ENCODE measurements at places on chromosomes 16 and 17.
A peak's percentile ranks its signal among the peaks of the same experiment; 100 is the strongest.

DNA sequence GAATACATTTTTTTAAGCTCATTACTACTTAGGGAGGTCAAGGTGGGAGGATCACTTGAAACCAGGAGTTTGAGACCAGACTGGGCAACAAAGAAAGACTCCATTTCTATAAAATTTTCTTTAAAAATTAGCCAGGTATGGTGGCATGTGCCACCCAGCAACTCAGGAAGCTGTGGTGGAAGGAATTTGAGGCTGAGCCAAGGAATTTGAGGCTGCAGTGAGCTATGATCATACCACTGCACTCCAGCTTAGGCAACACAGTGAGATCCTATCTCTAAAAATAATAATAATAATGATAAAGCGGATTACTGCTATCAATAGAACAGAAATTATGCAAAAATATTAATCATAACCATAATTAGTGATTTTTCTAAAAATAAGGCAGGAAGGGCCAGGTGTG is 170.3 kb downstream of the COPRS start:
- DNase-seq, result no peak

DNA sequence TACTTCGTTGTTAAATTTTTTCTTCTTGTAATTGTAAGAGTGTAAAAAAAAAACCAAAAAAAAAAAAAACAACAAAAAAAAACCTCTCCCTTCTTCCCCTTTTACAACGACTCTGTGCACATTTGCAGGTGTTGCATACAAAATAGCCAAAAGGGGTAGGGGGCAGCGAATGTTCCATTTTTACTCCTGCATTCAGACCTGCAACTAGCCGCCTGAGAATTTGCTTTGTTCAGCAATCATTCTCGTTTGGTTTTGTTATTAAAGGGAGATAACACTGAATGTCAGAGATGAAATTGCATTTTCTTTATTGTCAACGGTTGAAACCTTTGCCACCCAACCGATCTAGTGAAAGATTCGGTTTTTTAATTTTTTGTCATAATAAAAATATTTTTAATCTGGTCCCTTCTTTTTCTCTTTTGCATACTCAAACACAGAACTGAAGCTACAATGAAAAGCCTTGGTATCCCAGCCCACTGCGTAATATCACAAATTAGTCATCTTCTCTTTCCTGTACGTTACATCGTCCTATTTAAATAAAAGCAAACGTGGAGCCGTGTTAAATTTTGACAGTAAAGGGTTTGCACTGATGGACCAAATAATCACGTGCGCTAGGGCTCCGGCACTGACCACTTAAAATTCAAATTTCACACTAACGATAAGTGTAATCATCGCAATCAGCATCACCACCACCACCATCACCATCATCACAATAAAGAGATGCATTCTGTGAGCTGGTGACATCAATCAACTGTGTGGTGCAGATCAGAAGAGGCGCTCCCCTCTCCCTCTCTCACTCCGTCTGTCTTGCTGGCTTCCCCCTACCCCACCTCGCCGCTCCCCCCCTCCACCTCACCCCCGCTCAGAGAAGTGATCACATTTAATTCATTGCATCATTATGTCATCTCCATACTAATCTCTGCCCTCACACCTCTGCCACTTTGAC is 406.2 kb upstream of the PSMD7 start:
- DNase-seq, result no peak

GRCh38 chr16:48879223-48880122 is 269.5 kb upstream of the N4BP1 start:
- DNase-seq, result no peak

- DNase-seq, result no peak
Observed at GRCh38 chr16:2952679-2953078, 11.4 kb upstream of the KREMEN2 start.

GRCh38 chr16:89409161-89409711 is 81.1 kb downstream of the ANKRD11 start:
- peak; percentile 67 for DNase-seq

GRCh38 chr17:30113213-30113612 is 3.4 kb upstream of the NSRP1 start:
- no peak for DNase-seq

DNA sequence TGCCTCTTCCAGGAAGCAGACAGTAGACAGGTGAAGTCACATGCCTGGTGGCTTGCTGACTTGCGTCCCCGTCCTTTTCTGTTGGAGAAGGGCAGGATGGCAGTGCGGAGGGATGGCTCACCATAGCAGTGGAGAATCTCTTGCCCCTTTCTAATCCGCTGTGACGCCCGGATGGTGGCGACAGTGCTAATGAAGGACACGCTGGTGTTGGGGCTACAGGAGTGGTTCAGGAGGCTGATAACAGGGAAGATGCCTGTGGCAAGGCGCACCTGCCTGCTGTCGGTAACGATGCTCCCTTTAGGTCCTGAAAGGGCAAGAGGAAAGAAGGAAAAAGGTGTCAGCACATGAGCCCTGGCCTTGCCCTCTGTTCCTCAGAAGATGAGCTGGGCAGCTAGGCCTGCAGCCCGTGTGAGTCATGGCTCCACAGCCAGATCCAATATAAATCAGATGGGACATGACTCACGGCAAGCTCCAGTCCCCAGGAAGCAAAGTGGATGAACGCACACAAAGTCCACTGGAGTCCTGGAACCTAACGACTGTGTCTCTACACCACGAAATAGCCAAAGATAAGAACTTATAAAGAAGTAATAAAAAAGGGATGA is 25.5 kb downstream of the SERPINF1 start:
- DNase-seq, result no peak

- DNase-seq, result no peak
Observed at GRCh38 chr16:11087691-11088073, 143.3 kb downstream of the CLEC16A start.

- no peak for DNase-seq
Observed at GRCh38 chr16:86281421-86281820, 228.9 kb upstream of the FOXF1 start.

GRCh38 chr17:12041312-12041711 is 20.6 kb downstream of the MAP2K4 start:
- DNase-seq, result peak; percentile 13

DNA sequence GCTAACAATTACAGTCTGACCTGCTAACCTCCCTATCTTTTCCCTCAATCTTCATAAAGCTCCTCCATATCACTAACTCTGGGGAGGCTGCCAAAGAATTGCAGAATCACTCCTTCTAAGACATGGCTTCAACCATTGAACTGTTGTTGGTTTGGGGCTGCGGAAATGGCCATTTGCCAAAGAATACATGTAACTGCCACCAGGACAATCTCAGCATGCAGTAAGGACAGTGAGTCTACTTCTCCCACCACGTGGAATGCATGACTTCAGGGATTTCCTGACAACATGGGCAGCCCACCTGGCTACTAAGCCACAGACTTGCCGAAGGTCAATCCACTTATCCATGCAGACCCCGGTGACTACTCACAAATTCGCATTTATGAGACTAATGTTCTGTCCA is 104.3 kb upstream of the NUDT7 start:
- no peak for DNase-seq

DNA sequence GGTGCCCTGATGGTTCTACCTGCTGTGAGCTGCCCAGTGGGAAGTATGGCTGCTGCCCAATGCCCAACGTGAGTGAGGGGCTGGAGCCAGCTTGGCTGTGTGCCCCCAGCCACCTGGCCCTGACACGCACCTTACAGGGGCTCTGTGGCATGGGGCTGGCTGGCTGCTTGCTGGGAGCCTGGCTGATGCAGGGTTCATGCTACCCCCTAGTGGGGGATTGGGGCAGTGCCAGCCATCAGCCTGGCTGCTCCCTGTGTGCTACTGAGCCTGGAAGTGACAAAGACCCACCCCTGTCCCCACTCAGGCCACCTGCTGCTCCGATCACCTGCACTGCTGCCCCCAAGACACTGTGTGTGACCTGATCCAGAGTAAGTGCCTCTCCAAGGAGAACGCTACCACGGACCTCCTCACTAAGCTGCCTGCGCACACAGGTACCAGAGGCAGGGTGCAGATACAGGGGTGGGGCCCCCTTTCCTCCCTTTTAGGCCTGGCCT is 5.7 kb downstream of the GRN start:
- DNase-seq, result peak; percentile 74

GRCh38 chr16:87295259-87295658 is 21.9 kb downstream of the C16orf95 start:
- no peak for DNase-seq

DNA sequence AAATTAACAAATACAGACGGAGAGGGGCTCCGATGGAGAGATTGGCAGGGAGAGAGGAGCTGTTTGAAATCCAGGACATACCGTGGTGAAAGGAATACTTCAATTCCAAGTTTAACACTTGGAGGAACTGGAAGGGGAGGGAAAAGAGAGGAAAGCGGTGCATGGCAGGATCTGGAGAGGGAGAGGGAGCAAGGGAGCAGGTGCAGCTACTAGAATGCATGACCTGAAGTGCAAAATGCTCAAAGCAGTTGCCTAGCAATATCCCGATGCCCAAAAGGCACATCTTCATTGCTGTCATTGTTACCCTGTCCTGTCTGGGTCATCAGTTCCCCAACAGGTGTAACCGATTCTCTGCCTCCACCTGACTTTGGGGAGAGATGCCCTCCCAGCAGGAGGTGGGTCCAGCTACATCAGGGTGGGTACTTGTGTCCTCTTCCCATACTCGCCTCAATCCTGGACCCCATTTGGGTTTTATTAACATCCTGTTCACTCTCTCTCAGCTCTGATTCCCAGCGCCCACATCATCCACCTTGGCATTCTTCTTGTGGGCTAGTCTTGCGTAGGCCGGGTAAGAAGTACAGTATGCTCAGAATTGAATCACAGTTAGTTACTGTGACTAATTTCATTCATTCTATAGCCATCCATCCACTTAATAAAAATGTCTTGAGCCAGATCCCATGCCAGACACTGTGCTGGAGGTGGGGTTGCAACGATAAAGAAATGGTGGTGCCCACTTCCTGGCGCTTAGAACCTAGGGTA is 37.4 kb upstream of the EMP2 start:
- no peak for DNase-seq

DNA sequence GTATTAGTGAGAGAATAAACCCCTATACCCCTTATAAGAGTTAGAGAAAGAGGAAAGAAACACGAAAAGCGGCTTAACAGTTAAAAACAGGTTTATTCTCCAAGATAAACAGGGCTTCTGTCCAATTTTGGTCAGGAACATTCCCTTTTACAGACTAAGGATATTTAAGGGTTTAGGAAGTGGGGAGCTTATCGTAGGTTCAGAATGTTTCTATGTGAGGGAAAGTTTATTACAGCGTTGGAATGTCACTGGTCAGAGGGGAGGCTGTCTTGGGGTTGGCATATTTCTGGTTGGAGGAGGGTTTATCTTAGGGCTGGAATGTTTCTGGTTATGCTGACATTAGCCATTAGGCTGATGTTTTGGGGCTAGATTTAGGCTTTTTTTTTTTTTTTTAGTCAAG is 34.1 kb upstream of the WWOX start:
- DNase-seq, result no peak

DNA sequence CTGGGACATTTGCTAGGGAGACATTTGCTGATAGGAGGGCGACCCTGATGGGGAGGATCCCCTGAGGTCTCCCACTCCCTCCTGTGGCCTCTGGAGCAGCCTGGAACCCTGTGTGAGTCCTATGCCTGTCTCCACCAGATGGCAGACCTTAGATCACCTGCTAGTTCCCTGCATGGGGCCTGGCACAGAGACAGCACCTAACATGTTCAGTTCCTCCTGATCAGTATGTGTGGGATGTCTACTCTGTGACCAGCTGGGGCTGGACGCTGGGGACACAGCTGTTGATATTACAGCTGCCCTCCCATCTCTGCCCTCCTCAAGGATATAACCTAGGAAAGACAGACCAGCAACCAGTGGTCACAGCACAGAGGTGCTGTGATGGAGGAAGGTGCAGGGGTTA is 1.1 kb upstream of the ADCY7 start:
- peak; percentile 68 for DNase-seq

DNA sequence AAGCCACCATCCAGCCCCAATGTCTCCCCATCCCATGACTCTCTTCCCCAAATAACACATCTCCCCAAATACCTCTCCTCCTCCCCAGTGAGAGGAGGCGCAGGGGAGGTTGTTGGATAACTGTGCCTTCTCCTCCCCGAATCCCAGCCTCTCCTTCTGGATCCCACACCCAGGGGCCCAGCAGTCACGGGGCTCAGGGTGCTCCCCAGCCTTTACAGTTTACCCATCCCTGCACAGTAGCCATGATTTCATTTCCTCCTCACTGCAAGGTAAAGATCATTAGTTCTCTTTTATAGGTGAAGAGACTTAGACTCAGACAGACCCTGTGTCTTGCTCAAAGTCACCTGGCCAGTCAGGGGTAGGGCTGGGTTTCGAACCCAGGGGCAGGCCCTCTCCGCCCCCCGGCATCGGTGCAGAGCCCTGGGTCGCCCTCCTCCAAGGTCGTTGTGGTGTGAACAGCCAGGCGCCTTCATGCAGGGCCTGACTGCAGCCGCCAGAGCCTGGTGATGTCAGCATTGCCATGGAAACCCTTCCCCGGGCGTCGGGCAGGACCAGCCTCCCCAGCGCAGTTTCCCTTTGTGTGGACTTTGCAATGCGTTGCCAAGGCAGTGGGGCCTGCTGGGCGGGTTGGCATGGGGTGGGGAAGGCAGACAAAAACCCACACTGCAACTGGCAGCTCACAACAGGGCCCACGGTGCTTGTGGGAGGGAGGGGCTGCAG is 53.3 kb upstream of the TOB1 start:
- peak; percentile 94 for DNase-seq

GRCh38 chr17:76188213-76189016 is 47.4 kb upstream of the FOXJ1 start:
- DNase-seq, result no peak

- no peak for DNase-seq
Observed at GRCh38 chr17:52079496-52079895, 79.0 kb downstream of the CA10 start.

- no peak for DNase-seq
Observed at GRCh38 chr17:81282876-81283275, 12.2 kb downstream of the SLC38A10 start.

DNA sequence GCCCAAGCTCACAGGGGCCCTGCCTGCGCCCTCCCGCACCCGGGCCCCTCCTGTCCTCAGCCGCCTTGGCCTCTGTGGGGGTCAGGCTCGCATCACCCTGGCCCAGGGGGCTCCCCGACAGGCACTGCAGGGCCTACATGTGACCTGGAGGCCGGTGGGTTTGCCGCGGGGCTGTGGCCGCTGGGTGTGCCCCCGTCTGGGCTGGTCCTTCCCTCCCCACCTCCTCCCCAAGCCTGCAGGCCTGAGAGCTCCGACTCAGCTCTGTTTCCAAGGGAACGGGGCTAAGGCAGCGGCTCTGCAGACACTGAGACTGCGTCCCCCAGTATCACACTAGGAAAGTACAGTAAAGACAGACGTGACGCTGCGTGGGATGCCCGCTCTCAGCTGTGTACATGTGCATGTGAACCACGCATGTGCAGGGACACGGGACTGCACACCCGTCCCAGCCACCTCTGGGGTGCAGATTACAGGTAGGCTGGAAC is 16.5 kb upstream of the WDR45B start:
- no peak for DNase-seq

DNA sequence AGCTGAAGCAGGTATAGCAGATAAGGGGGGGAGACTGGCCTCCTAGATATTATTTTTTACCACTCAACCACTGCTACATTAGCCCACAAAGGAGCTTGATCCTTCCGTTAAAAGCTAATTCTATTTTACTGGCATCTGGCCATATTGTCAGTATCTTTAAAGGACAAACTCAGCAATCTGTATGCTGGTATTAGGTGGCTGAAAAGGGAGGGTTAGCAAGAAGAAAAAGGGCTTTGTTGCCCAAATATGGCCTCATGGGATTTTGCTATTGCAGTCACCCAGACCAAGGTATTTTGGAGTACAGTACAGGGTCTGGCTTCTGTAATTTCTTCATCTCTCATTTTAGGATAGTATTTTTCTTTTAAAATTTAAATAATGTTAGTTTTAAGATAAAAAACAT is 14.4 kb downstream of the RFWD3 start:
- no peak for DNase-seq

- DNase-seq, result peak; percentile 39
Observed at GRCh38 chr17:76968707-76969597, 100.7 kb downstream of the MGAT5B start.

Measured in CD4-positive, alpha-beta T cell treated with Interleukin-2 at 100 ng/mL for 4 hours (primary cell).